Kidney epithelial cell (primary cell): ENCODE measurements at places on chromosomes 7 and 10. TPM values are rescaled to one million over a fixed set of nuclear protein-coding genes. Genes with fewer than 3 reads are reported as not detected.

DNA sequence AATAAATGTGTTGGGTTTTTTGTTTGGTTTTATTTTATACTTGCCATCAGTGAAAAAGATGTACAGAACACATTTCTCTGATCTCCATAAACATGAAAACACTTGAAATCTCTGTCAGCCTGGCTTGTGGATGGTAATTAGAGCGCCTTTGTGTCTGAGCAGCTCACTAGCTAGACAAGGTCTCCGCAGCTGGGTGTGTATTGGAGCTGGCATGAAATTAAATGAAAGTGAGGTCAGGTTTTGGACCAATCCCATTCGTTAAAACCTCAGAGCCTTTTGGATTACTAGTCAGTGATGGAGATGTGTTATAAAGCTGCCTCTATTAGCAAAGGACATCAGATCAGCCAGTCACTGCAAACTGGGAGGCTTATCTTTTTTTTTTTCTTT is 2.7 kb downstream of the FRAT1 start:
- DNase-seq: no peak

DNA sequence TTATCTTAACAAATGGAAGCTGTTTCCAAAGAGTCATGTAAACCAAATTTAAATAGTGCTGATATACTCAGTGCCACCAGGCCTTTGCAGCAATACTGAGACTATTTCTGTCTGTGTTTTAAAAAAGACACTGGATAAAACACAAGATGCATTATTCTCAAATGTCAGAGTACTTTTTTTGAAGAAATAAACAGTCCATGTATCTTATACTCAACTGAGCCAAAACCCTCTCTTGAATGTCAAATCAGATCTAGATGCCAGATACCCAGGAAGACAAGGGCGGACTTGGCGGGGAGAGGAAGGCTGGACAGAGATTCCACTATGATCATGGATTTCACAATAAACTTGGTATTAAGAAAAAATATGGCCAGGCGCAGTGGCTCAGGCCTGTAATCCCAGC is 127.6 kb downstream of the COBL start:
- no peak for DNase-seq

DNA sequence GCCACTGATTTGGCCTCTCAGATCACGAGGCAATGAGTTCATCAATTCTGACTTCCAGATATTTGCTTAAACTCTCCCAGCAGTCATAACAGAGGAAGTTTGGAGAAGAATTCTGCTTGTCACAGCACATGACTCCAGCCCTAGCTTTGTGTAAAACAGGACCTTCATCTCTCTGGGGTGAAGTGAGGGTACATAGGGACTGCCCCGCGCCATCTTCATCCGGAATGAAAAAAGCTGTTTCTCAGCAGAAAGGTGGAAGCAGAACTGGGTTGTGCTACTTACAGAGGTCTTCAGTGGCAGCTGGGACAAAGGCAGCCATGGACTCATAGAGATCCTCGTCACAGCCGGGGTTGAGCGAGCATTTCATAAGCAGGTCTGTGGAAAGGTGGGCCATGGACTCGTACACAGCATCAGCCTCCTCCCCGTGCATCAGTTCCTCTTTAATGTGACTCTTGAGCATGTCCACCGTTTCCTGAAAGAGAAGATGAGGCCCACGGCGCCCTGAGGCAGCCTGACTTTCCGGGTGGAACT is 58.4 kb upstream of the TM9SF3 start:
- no peak for DNase-seq

GRCh38 chr10:59448616-59449015 is 86.3 kb upstream of the FAM13C start:
- no peak for DNase-seq

PDCD11 gene
- 49.2 and 53.0 TPM in 2 replicates for total RNA-seq

ADCYAP1R1 gene
- 0.07 TPM in 1 of 2 replicates, not detected in the other for total RNA-seq
